ENCODE measurements at places on chromosomes 3 and 15.

- no peak for DNase-seq
These were observed 197.7 kb downstream of the CD47 start for GRCh38 chr3:107892955-107893624.

DNA sequence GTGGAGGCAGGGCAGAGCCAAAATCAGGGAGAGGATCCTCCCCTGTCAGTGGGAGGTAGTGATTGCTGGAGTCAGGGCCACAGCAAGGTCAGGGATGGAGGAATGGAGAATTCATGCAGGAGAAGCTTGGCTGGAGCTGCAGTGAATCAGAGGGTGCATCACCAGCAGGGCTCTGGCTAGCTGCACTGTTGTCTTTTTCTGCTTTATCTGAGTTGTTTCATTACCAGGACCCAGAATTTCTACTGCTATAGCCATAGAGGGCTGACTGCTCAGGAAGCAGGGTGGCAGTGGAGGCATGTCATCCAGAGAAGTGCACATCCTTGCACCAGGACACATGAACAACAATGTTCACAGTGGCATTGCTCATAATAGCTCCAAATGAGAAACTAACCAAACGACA is 113.5 kb upstream of the GALNT15 start:
- no peak for DNase-seq

DNA sequence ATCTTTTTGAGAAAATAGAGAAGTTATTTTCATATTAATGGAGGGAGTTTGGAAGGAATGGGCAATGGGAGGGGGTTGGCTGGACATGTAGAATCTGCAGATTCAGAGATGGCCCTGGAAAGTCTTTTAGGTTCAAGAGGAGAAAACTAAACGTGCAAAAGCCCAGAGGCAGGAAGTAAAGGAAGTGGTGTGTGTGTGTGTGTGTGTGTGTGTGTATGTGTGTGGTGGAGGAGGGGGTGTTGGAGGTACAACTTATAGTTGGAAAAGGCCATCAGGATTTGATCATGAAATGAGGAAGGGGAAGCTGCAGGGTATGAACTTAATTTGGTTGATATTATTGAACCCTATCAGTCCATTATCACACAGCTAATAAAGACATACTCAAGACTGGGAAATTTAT is 5.6 kb upstream of the LPP start:
- no peak for DNase-seq

DNA sequence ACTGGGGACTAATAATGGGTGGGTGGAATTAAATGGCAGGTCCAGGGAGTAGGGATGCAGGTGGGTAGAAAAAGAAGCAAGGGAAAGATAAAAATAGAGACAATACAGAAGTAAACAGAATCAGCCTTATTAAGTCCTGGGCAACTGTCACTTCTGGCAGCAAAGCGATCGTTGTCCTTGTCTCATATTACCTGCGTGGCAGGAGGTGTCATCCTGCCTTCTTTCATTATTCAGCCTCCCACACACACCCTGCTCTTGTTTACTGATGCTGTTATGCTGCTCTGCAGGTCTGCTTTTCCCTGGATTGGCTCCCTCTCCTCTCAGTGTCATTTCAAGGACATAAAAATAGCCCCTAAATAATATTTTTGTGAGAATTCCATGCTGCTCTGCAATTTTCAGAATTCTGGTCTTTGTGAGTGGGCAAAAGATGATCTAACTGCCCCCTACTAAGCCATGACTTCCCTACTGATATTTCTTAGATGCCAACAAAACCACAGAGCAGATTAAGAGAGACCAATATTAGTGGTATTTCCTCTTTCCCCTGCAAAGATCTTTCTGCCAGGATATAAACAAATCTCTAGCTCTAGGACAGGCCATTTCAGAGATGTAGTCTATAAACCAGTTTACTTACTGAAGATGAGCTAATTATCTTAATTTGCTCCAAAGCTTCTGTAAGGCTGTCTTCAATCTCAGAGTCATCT is 8.5 kb downstream of the VEPH1 start:
- peak; percentile 12 for DNase-seq

GRCh38 chr3:56932866-56933265 is 127.6 kb upstream of the SPATA12 start:
- no peak for DNase-seq

- no peak for DNase-seq
These were observed 173.2 kb downstream of the CHDH start for GRCh38 chr3:53672981-53673380.

DNA sequence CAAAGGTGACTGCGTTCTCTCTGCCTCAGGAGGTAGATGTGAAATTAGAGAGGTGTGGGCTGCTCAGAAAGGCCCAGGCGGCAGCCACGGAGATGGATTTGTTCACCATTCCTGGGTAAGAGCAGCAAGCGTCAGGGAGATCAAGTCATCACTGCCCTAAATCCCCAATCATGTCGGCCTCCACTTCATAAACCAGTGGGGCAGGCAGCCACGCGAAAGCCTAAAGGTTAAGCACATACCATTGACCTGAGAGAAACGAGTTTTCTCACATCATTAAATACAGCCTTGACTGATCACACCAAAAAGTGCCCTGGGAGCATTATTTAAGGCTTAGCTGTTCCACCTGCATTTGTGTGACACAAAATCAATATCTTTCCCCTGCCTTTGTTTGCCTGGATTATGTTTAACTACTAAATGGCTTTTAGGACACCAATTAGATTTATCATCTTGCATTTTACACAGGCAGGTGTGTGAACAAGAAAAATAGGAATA is 50.7 kb upstream of the FOXB1 start:
- DNase-seq: no peak

DNA sequence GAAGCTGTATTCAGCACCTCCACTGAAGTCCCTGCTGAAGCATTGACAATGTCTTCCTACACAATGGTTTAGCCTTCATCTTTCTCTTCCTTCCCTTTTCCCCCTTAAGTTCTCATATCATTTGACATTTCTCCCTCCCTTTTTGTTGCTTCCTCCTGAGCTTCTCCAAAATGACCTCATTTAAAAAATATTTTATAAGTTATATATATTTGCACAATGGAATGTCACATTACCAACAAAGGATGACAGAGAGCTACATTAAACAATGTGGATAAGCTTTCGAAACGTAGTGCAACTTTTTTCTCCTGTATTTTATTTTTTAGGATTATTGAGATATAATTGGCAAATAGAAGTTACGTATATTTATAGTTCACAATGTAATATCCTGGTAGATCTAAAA is 13.2 kb upstream of the DLG1 start:
- no peak for DNase-seq

GRCh38 chr3:167941234-167941995 is 154.3 kb downstream of the GOLIM4 start:
- no peak for DNase-seq

- DNase-seq: no peak
These were observed 44.3 kb upstream of the UBE2E1 start for GRCh38 chr3:23761440-23761896.

DNA sequence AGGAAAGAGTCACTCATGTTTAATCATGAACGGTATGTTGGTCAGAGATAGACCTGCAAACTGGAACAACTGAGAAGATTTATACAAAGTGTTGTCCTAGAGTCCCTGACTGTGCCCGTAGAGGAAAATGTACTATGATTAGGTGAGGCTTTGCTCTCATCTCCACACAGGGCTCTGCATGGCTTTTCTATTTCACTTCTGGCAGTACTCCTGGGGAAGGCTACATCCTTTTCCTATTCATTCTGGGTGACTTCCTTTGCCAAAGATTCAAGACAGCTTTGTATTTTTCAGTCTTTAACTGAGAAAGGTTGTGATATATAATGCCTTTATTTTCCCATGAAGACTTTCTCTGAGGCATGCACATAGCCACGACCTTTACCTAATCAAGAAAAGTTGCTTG is 414.7 kb downstream of the ZBTB20 start:
- no peak for DNase-seq

DNA sequence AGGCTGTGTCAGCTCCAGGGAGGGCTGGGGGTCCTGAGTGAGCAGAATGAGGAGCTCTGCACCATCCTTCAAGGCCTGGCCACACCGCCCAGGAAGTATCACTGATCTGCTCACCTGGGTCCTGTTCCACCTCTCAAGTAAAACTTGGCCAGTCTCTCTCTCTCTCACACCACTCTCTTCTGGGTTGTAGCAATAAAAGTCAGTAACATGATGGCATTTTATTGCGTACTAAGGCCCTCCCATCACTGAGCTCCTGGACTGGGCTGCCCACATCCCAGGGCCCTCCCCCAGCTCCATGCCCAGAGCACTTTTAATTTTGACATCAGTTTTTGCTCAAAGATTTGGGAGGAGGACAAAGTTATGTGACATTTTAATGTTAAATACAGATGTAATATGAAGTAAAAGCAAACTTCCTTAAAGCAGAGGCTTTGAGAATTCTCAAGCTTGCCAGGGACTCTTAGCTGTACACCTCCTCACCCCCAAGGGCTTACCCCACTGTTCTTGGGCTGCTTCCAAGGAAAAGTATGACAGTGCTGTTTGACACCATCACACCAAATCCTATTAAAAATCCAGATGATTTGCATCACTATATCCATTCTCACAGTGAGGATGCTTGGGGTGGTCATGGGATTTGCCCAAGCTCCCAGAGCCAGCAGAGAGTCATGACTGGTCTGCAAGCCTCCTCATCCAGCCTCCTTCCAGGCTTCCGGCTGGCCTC is 105.1 kb upstream of the SLCO2A1 start:
- no peak for DNase-seq

DNA sequence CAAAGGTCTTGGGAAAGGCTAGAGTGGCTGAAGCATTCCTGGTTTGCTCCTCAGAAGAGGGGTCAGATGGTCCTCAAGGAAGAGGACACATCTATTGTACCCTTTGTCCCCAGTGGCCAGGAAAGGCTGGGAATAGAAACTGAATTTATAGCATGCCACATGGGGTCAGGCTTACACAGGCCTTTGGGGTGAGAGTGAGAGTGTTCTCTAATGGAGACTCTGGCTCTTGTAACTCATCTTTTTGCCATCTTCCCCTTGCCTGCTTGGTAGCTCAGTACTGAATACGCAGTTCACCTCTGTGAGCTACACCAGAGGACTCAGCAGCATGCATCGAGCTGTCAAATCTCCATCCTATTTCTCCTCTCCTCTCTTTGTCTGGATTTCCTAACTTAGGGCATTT is 87.5 kb downstream of the ATP2B2 start:
- DNase-seq: peak; percentile 8

- DNase-seq: no peak
These were observed 183.2 kb downstream of the SSR3 start for GRCh38 chr3:156371701-156372100.

DNA sequence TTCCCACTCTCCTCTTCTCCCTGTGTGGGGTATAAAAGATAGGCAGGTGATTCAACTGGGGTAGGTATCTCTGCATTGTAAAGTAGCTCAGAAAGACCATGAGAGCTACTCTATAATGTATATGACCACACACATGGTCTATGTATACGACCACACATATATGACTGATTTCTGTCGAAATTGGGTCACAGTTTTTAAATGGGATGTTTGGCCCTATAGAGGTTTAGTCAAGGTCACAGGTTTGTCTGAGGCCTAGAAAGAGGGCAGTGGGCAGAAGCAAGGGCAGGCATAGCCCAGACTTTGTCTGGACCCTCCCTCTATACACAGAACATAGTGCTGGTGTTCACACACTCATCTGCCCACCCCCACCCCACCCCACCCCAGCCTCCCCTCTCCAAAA is 4.4 kb downstream of the LAMP3 start:
- no peak for DNase-seq

DNA sequence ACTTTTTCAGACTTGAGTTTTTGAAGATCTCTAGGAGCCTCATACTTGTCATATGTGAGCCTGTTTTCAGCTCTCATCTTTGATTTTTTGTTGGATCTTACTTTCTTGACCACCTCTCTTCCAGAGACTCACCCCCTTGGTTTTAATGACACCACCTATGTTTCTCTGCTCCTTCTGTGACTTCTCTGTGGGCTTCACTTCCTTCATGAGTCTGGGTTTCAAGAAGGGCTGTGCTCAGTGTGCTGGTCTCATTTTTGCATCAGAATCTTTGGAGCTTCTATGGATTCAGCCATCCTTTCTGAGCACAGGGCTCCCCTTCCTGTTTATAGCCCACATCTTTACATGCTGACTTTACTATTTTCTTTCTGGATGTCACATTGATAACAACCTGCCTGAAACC is 17.7 kb downstream of the PPM1L start:
- no peak for DNase-seq

Measured in NCI-H524 (cell line).